ENCODE measurements at places on chromosomes 6 and 20.

DNA sequence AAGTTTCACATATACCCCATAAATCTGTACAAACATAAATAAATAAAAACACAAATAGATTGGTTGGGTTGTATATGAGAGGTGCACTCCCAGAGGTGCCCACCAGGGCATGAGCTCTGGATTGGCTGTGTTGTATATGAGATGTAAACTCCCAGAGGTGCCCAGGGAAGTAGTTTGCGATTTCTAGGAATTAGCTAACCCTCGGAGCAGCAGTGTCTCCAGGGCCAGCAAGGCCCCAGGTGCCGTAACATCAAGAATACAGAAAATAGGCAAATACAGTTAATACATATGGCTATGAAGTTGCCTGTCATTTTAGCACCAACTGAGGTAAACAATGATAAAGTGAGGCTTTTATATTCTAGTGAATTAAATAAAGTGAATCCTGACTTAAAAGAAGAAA is 5.4 kb upstream of the GINM1 start:
- no peaks in the 10 kb centered on the region for H3K36me3 ChIP-seq
- peaks cover 17% of the 10 kb centered on the region for H3K4me1 ChIP-seq
- no peak overlapping the region for H3K4me3 ChIP-seq
- DNase-seq: no peak
- peaks cover 6% of the 10 kb centered on the region for H3K27me3 ChIP-seq

- peaks cover 40% of the 10 kb centered on the region for H3K4me1 ChIP-seq
- no peaks in the 10 kb centered on the region for H3K36me3 ChIP-seq
- no peaks in the 10 kb centered on the region for H3K27me3 ChIP-seq
- no peak overlapping the region for H3K4me3 ChIP-seq
- no peak for DNase-seq
These were observed 204.1 kb upstream of the KCNQ5 start for GRCh38 chr6:72417759-72418158.

DNA sequence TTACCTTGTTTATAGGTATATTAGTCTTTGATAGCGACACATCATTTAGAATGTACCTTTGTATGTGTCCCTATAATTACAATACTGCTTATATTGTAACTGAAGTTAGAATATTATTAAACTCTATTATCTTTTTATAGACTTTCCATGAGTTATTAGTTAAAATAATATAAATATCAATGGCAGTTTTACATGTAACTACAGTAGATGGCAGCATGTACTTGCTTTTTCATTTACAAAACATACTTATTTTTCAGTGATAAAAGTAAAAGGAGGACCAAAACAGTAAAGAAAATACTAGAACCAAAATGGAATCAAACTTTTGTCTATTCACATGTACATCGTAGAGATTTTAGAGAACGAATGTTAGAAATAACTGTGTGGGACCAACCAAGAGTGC is 364.3 kb downstream of the RIMS1 start:
- no peaks in the 10 kb centered on the region for H3K27me3 ChIP-seq
- no peak overlapping the region for H3K27ac ChIP-seq
- peaks cover 5% of the 10 kb centered on the region for H3K4me1 ChIP-seq
- H3K4me3 ChIP-seq: no peak overlapping the region
- H3K36me3 ChIP-seq: no peaks in the 10 kb centered on the region

DNA sequence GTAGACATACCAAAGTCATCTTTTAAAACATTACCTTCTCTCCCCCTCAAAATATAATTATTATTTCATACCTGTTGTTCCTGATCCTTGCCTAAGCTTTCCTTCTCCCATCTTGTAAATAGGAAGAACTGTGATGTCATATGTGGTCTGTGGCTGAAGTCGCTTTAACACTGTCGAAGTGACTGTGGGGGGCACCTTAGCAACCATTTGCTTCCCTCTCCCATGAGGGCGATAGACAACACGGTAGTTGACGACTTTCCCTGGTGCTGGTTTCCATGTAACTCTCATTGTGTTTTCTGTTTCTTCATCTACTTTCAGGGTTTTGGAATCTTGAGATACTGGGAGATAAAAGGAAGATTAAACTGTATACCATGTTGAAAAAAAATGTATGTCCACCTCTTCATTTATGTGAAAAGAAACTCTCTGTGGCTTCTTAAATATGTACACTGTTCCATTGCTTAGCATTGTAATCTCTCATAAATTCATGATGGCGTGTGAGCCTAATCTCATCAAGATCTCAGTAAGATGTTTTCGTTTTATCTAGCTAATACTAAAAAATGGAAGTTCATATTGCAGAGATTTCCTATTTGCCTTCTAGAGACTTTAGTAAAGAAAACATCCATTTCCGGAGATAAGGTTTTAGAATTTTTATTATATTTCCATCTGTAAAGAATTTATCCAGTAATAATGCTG is 49.5 kb downstream of the COL12A1 start:
- DNase-seq: no peak
- no peak overlapping the region for H3K4me3 ChIP-seq
- no peak overlapping the region for H3K27ac ChIP-seq
- H3K27me3 ChIP-seq: no peaks in the 10 kb centered on the region
- peaks cover 28% of the 10 kb centered on the region for H3K4me1 ChIP-seq
- peaks cover 76% of the 10 kb centered on the region for H3K36me3 ChIP-seq

DNA sequence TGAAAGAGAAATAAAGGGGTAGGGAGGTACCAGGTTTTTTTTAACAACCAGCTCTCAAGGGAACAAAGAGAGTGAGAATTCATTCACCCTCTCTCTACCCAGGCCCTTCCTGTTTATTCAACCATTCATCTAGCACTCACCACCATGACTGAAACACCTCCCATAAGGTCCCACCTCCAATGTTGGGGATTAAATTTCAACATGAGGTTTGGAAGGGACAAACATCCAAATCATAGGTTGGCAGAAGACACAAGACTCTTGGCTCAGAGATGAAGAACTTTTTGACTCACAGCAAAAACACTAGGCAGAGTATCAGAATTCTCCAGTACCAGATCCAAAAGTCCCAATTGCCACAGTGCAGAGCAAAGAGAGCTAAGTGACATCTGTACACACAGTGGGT is 186.3 kb downstream of the EDN1 start:
- H3K27ac ChIP-seq: no peak overlapping the region
- no peak for DNase-seq
- H3K4me3 ChIP-seq: no peak overlapping the region
- H3K27me3 ChIP-seq: no peaks in the 10 kb centered on the region
- no peaks in the 10 kb centered on the region for H3K36me3 ChIP-seq

- no peak for DNase-seq
- H3K27ac ChIP-seq: no peak overlapping the region
- H3K4me1 ChIP-seq: no peaks in the 10 kb centered on the region
- no peak overlapping the region for H3K4me3 ChIP-seq
- no peaks in the 10 kb centered on the region for H3K27me3 ChIP-seq
These were observed 187.9 kb upstream of the BTBD3 start for GRCh38 chr20:11729806-11730205.

GRCh38 chr20:36275011-36275410 is 31.1 kb upstream of the DLGAP4 start:
- no peaks in the 10 kb centered on the region for H3K4me1 ChIP-seq
- peaks cover 33% of the 10 kb centered on the region for H3K27me3 ChIP-seq
- DNase-seq: peak; percentile 43
- H3K27ac ChIP-seq: no peak overlapping the region
- H3K4me3 ChIP-seq: no peak overlapping the region

DNA sequence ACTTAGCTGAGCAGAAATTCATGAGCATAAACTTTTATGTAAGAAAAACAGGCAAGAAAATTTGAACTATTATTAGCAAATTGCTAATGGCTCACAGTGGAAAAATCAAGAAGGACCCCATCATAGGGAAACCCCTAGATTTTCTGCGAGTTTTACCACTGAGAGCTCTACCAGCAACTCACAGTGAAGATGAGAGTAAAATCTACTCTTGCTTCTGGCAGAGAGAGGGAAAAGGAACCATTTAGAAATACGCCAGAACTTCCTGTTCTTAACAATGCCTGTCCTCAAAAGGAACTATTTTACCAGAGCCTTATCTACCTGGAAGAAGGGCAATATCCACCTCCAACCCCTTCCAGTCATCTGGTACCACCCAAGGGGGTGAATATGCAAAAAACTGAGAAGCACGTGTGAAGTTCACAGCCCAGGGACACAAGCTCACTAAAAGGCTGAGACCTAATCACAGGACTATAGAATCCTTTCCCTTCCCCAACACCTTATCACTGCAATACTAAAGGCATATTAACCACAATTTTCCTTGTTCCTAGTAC is 34.4 kb upstream of the ASF1A start:
- no peaks in the 10 kb centered on the region for H3K27me3 ChIP-seq
- H3K4me3 ChIP-seq: no peak overlapping the region
- no peak overlapping the region for H3K27ac ChIP-seq

DNA sequence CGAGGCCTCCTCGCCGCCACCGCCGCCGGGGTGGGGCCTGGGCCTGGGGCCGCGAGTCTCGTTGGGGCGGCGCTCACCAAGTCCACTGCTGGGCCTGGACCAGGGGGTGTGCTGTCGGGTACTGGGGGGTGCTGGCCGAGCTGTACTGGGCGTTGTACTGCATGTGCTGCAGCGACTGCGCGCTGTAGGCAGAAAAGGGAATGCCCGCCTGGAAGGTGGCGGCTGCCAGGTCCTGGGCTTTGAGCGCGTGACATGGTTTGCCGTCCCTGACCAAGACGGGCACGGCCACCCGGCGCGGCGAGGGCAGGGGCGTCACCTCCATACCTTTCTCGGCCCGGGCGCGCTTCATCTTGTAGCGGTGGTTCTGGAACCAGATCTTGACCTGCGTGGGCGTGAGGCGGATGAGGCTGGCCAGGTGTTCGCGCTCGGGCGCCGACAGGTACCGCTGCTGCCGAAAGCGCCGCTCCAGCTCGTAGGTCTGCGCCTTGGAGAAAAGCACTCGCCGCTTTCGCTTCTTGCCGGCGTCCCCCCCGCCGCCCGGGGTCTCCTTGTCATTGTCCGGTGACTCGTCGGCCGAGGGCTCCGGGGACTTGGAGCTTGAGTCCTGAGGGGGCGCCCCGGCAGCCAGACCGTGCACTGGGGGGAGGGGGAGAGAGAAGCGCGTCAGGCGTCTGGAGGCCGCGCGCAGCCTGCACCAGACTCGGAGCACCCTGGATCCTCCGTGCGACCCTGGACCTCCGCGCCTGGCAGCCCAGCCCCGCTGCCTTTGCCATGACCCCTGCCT is 1.8 kb downstream of the NKX2-2 start:
- no peaks in the 10 kb centered on the region for H3K36me3 ChIP-seq
- H3K4me3 ChIP-seq: peak overlapping the region; percentile 57
- H3K27me3 ChIP-seq: peaks cover 91% of the 10 kb centered on the region
- DNase-seq: peak; percentile 88
